ENCODE measurements at places on chromosomes 4 and X. TPM values are rescaled to one million over a fixed set of nuclear protein-coding genes. Genes with fewer than 3 reads are reported as not detected.

DNA sequence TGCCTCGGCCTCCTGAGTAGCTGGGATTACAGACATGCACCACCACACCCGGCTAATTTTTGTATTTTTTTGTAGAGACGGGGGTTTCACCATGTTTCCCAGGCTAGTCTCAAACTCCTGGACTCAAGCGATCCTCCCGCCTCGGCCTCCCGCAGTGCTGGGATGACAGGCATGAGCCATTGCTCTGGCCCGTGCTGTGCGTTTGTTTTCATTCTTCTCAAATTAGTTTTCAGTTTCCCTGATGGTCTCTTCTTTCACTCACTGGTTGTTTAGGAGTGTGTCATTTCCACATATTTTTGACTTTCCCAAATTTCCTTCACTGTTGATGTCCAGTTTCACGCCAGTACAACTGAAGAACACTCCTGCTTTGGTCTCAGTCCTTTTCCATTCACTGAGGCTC lies 31.8 kb downstream of the SH3TC1 start:
- H3K36me3 ChIP-seq = no peaks in the 10 kb centered on the region
- DNase-seq = no peak
- no peak overlapping the region for H3K4me3 ChIP-seq
- peaks cover 25% of the 10 kb centered on the region for H3K4me1 ChIP-seq
- H3K27ac ChIP-seq = no peak overlapping the region

- DNase-seq = no peak
- H3K27me3 ChIP-seq = no peaks in the 10 kb centered on the region
- no peaks in the 10 kb centered on the region for H3K4me1 ChIP-seq
- H3K36me3 ChIP-seq = no peaks in the 10 kb centered on the region
- H3K4me3 ChIP-seq = no peak overlapping the region
- H3K27ac ChIP-seq = no peak overlapping the region
These were observed 145.1 kb downstream of the CAMK2D start for GRCh38 chr4:113616443-113616842.

- no peak overlapping the region for H3K27ac ChIP-seq
- H3K27me3 ChIP-seq = no peaks in the 10 kb centered on the region
- no peaks in the 10 kb centered on the region for H3K36me3 ChIP-seq
These were observed 83.8 kb downstream of the EGF start for GRCh38 chr4:109996526-109996925.

The CSAG1 gene
- total RNA-seq = not detected

The FGFBP1 gene
- not detected for total RNA-seq

- no peaks in the 10 kb centered on the region for H3K36me3 ChIP-seq
- no peak overlapping the region for H3K27ac ChIP-seq
- no peak overlapping the region for H3K4me3 ChIP-seq
- no peak for DNase-seq
These were observed 157.7 kb downstream of the PAPSS1 start for GRCh38 chr4:107562316-107562715.

GRCh38 chr4:108589961-108590360 lies 30.4 kb upstream of the RPL34 start:
- no peak overlapping the region for H3K27ac ChIP-seq
- no peak for DNase-seq
- H3K27me3 ChIP-seq = no peaks in the 10 kb centered on the region
- H3K4me3 ChIP-seq = no peak overlapping the region

The SSX4B gene
- not detected for total RNA-seq

DNA sequence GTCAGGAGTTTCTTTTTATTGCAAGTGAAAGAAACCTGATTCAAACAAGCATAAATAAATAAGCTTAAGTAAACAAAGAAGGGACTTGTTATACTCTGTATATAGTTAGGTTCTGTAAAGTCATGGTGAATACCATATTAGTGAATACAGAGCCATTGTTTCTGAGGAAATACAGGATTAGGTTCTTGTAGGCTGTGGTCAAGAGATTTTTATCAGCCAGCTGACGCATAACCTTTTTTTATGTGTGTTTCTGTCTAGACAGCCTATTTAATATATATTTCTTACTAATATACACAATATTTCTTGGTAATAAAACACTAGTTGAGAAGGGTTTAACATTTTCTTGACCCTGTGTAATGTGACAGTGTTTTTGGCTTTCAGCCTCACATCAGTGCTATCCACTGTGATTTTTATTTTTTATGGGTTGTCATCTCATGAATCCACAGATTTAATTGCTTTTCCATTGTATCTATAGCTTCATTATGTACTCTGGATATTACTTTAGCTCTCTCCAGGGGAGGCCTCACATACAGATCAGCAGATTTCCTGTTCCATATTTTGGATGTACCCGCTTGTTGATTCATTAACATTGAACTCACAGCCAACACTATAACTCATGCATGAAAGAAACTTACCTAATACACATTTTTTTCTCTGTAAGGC lies 8.0 kb downstream of the HERC3 start:
- H3K36me3 ChIP-seq = no peaks in the 10 kb centered on the region
- peak overlapping the region; percentile 55 for H3K27ac ChIP-seq
- H3K4me1 ChIP-seq = peaks cover 51% of the 10 kb centered on the region
- no peak for DNase-seq
- no peak overlapping the region for H3K4me3 ChIP-seq
- no peaks in the 10 kb centered on the region for H3K27me3 ChIP-seq

DNA sequence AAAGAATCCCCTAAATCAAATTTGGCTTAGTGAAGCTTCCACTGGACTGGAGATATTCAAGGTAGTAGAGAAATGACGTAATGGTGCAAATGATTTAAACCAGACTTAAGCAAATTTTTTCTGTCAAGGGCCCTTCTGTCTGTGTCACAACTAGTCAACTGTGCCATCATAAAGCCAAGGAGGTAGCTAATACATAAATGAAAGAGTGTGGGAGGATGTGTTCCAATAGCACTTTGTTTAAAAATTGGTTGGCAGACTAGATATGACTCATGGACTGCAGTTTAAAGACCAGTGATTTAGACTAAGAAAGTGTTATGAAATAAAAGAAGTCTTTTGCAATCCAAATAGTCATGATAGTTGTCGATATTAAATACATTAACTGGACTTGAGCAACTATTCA lies 24.3 kb upstream of the TEX13C start:
- H3K4me3 ChIP-seq = no peak overlapping the region
- H3K27me3 ChIP-seq = no peaks in the 10 kb centered on the region
- peak overlapping the region; percentile 71 for H3K27ac ChIP-seq
- no peaks in the 10 kb centered on the region for H3K36me3 ChIP-seq
- no peak for DNase-seq

GRCh38 chr4:181950372-181951127 lies 292.7 kb upstream of the TENM3 start:
- no peaks in the 10 kb centered on the region for H3K27me3 ChIP-seq
- no peak overlapping the region for H3K27ac ChIP-seq
- H3K36me3 ChIP-seq = no peaks in the 10 kb centered on the region
- DNase-seq = no peak

DNA sequence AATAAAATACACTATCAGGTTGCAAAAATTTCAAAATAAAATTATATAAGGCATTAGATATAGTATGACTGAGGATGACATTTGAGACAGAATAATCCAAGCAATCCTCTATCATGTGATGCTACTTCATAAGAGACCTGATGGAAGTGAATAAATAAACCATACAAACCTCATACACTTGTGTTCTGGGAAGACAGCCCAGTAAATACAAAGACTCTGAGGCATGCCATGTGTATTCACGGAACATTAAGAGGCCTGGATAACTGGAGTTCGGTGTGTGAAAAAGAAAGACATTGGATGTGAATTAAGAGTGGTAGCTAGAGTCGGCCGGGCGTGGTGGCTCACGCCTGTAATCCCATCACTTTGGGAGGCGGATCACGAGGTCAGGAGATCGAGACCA lies 364.2 kb downstream of the ADAM29 start:
- H3K27me3 ChIP-seq = no peaks in the 10 kb centered on the region
- no peaks in the 10 kb centered on the region for H3K4me1 ChIP-seq
- no peaks in the 10 kb centered on the region for H3K36me3 ChIP-seq
- no peak for DNase-seq
- no peak overlapping the region for H3K27ac ChIP-seq
- H3K4me3 ChIP-seq = no peak overlapping the region

DNA sequence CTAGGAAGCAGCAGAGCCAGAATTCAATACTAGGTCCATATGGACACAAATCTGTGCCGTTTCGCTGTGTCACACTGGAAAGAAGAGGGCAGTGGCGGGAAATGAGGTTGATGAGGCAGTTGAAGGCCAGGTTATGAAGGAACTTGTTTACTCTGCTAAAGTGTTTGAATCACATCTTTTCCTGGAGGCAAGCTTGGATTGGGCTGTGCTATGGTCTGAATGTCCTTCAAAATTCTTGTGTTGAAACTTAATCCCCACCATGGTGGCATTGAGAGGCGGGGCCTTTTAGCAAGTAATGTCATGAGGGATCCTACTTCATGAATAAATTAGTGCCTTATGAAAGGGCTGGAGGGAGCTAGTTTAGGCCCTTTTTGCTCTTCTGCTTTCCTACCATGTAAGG lies 2.1 kb upstream of the ERCC6L start:
- peaks cover 7% of the 10 kb centered on the region for H3K4me1 ChIP-seq
- H3K27ac ChIP-seq = no peak overlapping the region
- H3K27me3 ChIP-seq = no peaks in the 10 kb centered on the region
- no peaks in the 10 kb centered on the region for H3K36me3 ChIP-seq
- DNase-seq = no peak

- no peak for DNase-seq
- H3K4me1 ChIP-seq = no peaks in the 10 kb centered on the region
- H3K36me3 ChIP-seq = no peaks in the 10 kb centered on the region
- H3K27ac ChIP-seq = peak overlapping the region; percentile 88
These were observed 58.0 kb upstream of the ZC4H2 start for GRCh38 chrX:65034292-65034667.

The TKTL2 gene
- 0.43 TPM for total RNA-seq

The SAP30 gene
- total RNA-seq = 6.0 TPM

The WDR45 gene
- 71.5 TPM for total RNA-seq

The AFP gene
- not detected for total RNA-seq

- H3K27me3 ChIP-seq = no peaks in the 10 kb centered on the region
- no peak for DNase-seq
- no peak overlapping the region for H3K4me3 ChIP-seq
- no peaks in the 10 kb centered on the region for H3K36me3 ChIP-seq
- no peak overlapping the region for H3K27ac ChIP-seq
- no peaks in the 10 kb centered on the region for H3K4me1 ChIP-seq
These were observed 359.5 kb downstream of the DTHD1 start for GRCh38 chr4:36640876-36641275.

GRCh38 chr4:76365636-76366035 lies 55.3 kb downstream of the CCDC158 start:
- H3K4me3 ChIP-seq = no peak overlapping the region
- no peak overlapping the region for H3K27ac ChIP-seq
- no peak for DNase-seq
- H3K4me1 ChIP-seq = no peaks in the 10 kb centered on the region

The VSIG4 gene
- 113 TPM for total RNA-seq

DNA sequence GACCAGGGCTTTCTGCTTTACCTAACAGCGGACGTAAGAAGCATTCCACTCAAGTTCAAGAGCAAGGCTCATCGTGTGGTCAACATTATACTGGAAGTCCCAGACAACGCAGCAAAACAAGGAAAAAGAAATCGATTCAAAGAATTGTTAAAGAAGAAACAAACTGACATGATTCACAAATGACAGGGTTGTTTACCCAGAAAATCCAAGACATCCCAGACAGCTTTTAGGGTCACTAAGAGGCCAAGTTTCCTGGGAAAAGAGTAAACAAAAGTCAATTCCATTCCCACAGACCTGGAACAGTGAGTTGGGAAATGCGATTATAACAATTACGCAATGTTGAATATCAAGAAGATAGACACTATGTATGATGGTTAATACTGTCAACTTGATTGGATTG lies 21.5 kb upstream of the HTRA3 start:
- peaks cover 6% of the 10 kb centered on the region for H3K4me1 ChIP-seq
- no peak overlapping the region for H3K27ac ChIP-seq

The MAGEC1 gene
- total RNA-seq = not detected

The OCRL gene
- total RNA-seq = 11.8 TPM

GRCh38 chr4:129806986-129807385 lies 711.0 kb downstream of the C4orf33 start:
- no peak overlapping the region for H3K27ac ChIP-seq
- H3K4me3 ChIP-seq = no peak overlapping the region
- H3K36me3 ChIP-seq = no peaks in the 10 kb centered on the region
- no peaks in the 10 kb centered on the region for H3K4me1 ChIP-seq

The GPC4 gene
- total RNA-seq = 7.7 TPM

- H3K4me1 ChIP-seq = no peaks in the 10 kb centered on the region
- no peak for DNase-seq
- no peak overlapping the region for H3K4me3 ChIP-seq
- H3K36me3 ChIP-seq = no peaks in the 10 kb centered on the region
- H3K27ac ChIP-seq = no peak overlapping the region
These were observed 17.7 kb upstream of the N4BP2 start for GRCh38 chr4:40038977-40039376.

The ARHGAP10 gene
- 32.2 TPM for total RNA-seq

- H3K36me3 ChIP-seq = no peaks in the 10 kb centered on the region
- no peaks in the 10 kb centered on the region for H3K4me1 ChIP-seq
- no peak overlapping the region for H3K4me3 ChIP-seq
- DNase-seq = no peak
- H3K27me3 ChIP-seq = no peaks in the 10 kb centered on the region
These were observed 822.4 kb downstream of the PCDH18 start for GRCh38 chr4:136709897-136710296.

The ASB9 gene
- total RNA-seq = 22.9 TPM

DNA sequence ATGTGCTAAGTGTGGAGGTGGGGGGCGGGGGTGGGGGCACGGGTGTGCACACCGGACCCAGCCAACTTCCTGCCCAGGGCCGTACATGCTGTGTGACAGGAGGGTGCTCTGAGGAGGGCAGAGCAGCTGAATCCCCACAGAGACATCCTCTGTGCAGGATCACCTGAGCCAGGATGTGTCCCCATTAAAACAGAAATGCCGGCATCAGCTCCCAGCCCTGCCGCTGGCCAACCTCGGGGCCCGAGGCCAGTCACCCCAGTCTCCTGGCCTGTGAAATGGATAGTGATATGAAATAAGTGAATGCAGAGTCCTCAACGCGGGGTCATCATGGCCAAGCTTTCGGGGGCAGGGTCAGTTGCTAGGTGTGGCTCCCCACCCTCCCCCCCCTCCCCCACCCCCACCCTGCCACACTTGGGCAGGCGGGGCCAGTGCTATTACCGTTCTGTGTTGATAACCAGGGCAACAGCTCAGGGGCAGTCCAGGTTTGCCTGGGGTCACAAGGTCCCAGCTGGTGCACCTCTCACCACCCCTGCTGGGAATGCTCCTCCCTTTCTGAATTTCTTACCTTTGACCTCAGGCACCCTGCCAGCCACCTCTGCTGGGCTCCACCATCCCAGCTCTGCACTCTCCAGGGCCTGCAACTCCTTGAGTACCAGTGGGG lies 227.2 kb upstream of the PSAPL1 start:
- H3K27ac ChIP-seq = no peak overlapping the region
- DNase-seq = peak; percentile 45
- no peaks in the 10 kb centered on the region for H3K36me3 ChIP-seq
- H3K4me1 ChIP-seq = no peaks in the 10 kb centered on the region
- no peak overlapping the region for H3K4me3 ChIP-seq

- H3K36me3 ChIP-seq = no peaks in the 10 kb centered on the region
- H3K4me1 ChIP-seq = no peaks in the 10 kb centered on the region
- no peak overlapping the region for H3K27ac ChIP-seq
- peak overlapping the region; percentile 63 for H3K4me3 ChIP-seq
These were observed 181.6 kb downstream of the LARP7 start for GRCh38 chr4:112818594-112818965.
